Stimulated activated CD8-positive, alpha-beta memory T cell treated with anti-CD3 and anti-CD28 coated beads, Interleukin-15, amount 100 ng/mL, for 4 hours (primary cell): ENCODE measurements at places on chromosomes 16 and 17.

- DNase-seq, result no peak
These were observed 112.6 kb downstream of the USP22 start for GRCh38 chr17:20930081-20930760.

- DNase-seq, result peak; percentile 8
These were observed 8.4 kb upstream of the SLC47A2 start for GRCh38 chr17:19724501-19725420.

GRCh38 chr17:219696-220095 is 38.2 kb upstream of the DOC2B start:
- DNase-seq, result no peak

- no peak for DNase-seq
These were observed at the start of gene CDH8 for GRCh38 chr16:62036101-62036801. TSS of gene CDH8 (minus strand) at chr16:62036438. CDS start at chr16:62021403, 15,035 bp downstream.

GRCh38 chr16:63921737-63922295 is 1200.0 kb downstream of the CDH11 start:
- no peak for DNase-seq

GRCh38 chr17:80212962-80213642 is 7.0 kb downstream of the SGSH start:
- no peak for DNase-seq

DNA sequence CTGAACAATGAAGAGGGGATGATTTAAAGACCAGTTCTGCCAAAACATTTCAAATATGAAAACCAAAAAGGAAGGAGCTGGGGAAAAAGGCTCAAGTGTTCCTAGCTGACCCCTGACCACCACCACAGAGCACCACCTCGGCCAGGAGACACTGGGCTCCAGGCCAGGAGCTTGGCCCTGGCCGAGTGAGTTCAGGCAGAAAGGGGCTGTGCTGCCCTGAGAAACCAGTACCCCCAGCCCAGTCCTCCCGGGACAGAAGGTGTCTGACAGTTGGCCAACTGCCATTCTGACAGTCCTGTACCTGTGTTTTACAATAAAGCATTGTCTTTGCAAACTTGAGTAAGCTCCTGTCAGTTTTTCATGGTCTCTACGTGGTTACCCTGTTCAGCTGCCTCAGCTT is 98.2 kb downstream of the VPS53 start:
- no peak for DNase-seq

- no peak for DNase-seq
These were observed 44.9 kb downstream of the CDRT4 start for GRCh38 chr17:15422392-15422965.

GRCh38 chr16:9125658-9126505 is 34.4 kb downstream of the HAPSTR1 start:
- DNase-seq, result no peak

- DNase-seq, result no peak
These were observed 165.8 kb downstream of the CHD9 start for GRCh38 chr16:53220585-53220984.

- DNase-seq, result no peak
These were observed 101.2 kb downstream of the SALL1 start for GRCh38 chr16:51049678-51050376.

GRCh38 chr17:19248928-19249574 is 11.9 kb downstream of the EPN2 start:
- DNase-seq, result no peak

DNA sequence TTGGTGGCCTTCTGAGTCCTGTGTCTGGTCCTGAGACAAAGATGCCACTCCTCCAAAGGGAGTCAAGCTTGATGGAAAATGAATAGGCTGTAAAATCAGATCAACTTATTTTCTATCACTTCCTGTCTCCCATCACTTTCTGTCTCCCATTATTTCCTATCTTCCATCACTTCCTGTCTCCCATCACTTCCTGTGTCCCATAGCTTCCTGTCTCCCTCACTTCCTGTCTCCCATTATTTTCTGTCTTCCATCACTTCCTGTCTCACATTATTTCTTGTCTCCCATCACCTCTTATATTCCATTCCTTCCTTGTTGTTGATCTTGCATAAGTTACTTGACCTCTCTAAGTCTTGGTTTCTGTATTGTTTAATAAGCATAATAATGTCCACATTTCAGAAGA is 418.5 kb upstream of the EEF2KMT start:
- DNase-seq, result no peak

GRCh38 chr16:14186007-14186794 is 115.1 kb downstream of the MRTFB start:
- no peak for DNase-seq

- no peak for DNase-seq
These were observed 317.3 kb downstream of the FOXL1 start for GRCh38 chr16:86895606-86896005.

GRCh38 chr16:86371083-86371803 is 139.1 kb upstream of the FOXF1 start:
- no peak for DNase-seq

- peak; percentile 9 for DNase-seq
These were observed 67.1 kb downstream of the CLEC18A start for GRCh38 chr16:70018254-70018653.

GRCh38 chr16:63283721-63284120 is 1247.5 kb upstream of the CDH8 start:
- DNase-seq, result no peak

DNA sequence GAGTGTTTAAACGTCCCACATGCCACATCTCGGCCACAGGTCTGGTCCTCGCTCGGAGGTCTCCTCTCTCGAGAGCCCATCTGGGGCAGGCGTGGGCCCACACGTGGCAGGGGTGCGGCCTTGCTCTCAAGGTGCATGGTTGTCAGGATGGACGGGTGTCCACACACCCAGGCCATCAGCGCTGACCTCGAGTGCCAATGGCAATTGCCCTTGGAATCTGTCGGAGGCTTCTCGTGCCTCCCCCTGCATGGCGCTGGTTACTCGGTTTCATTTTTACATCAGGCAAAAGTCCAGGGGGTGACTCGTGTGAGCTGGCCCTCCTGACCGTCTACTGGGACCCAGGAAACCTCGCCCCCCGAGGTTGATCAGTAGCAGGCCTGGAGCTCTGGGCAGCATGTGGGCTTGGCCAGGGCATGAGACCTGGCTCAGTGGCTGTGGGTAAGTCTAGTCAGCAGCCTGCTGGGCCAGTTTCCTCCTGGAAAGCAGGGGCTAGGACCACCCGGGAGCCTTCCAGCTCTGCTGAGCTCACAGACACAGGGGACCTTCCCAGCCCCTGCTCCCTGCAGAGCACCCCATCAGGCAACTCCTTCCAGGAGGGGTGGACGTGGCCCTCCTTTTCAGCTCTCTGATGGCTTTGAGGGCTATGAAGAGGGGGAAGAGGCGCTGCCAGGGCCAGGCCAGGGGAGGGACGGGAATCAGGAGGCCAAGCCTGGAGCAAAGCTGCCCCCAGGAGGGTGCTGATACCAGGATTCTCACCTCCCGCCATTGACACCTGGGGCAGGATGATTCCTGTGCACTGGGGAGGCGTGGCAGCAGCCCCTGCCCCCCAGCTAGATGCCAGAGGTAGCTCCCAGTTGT is 3.7 kb upstream of the ZNF469 start:
- no peak for DNase-seq

GRCh38 chr17:81635431-81635830 is 1.5 kb downstream of the NPLOC4 start:
- DNase-seq, result no peak

DNA sequence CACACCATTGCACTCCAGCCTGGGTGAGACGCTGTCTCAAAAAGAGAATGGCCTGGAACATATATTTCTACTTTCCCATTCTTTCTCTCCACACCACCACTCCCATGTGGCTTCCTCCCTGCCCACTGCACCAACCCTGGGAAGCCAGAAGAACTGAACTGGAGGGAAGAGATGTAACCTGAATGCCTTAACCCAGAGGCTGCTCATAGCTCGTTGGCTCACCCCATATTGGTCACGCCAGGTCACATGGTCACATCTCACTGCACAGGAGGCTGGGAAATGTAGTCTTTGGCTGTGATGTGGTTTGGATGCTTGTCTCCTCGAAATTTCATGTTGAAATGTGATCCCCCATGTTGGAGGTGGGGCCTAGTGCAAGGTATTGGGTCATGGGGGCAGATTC is 5.9 kb upstream of the DNAH17 start:
- no peak for DNase-seq

- DNase-seq, result no peak
These were observed 67.4 kb downstream of the MYH13 start for GRCh38 chr17:10305398-10305797.

GRCh38 chr16:4693956-4694641 is 737 bp downstream of the NUDT16L1 start:
- DNase-seq, result no peak

- DNase-seq, result no peak
These were observed 285.4 kb downstream of the SHISA9 start for GRCh38 chr16:13186813-13187212.

- DNase-seq, result no peak
These were observed 2275.5 kb downstream of the TP53TG3F start for GRCh38 chr16:35734728-35735402.

- DNase-seq, result no peak
These were observed 57.3 kb downstream of the B9D1 start for GRCh38 chr17:19305256-19305655.

GRCh38 chr17:7079581-7080455 is at the start of gene CLEC10A:
TSS of gene CLEC10A (minus strand) at chr17:7080251. CDS start at chr17:7078812, 1,439 bp downstream.
- no peak for DNase-seq

- DNase-seq, result no peak
These were observed 6.1 kb downstream of the DRG2 start for GRCh38 chr17:18093616-18094408.

DNA sequence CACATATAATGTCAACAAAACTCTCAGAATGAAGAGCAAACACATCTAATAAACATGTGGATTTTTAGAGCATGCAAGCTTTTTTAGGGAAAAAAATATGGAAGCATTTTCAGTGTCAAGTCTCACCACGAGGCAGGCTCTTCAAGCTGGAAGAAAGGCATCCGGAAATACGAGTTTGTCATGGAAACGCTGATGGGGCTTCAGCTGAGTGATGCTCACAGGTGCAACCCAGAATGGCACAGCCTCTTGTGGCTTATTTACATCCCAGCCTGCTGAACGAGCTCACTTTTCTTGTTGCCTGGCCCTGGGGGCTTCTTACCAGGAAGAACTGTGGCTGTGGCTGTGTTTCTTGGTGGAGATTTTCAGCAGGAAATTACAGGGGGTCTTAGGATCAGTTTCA is 24.1 kb upstream of the DYNLL2 start:
- DNase-seq, result no peak

GRCh38 chr17:22278302-22279275 is 586.3 kb downstream of the KCNJ18 start:
- DNase-seq, result no peak

- no peak for DNase-seq
These were observed 13.5 kb downstream of the ELAC2 start for GRCh38 chr17:13004336-13004735.

DNA sequence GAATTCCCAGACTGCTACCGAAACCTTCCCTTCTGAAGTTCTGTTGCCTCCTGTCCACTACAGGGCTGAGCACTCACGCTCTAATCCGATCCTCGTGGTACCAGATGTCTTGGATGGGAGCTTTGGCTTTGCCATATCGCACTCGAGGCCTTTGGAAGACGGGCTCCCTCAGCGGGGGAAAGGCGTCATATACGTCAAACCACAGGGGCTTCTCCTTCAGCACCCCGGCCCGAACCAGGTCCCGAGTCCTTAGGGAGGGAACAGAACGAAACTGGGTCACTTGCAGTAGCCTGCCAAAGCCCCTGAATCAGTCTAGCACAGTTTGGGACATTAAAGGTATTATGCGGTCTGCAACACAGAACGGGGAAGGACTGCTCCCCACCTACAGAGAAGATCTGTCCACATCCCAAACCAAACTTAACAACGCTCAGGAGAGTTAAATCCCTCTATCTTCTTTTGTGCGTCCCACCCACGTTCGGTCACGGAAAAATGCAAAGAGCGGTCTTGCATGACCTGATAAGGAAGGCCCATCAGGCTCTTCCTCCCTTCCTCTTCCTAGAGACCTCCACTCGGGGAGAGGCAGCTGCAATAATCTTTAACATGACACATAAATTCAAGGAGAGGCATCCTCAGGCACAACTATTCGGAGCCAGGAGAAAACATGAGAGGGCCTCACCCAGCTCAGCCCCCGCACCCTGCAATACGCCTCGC is 526 bp downstream of the MRPS23 start:
- DNase-seq, result no peak

DNA sequence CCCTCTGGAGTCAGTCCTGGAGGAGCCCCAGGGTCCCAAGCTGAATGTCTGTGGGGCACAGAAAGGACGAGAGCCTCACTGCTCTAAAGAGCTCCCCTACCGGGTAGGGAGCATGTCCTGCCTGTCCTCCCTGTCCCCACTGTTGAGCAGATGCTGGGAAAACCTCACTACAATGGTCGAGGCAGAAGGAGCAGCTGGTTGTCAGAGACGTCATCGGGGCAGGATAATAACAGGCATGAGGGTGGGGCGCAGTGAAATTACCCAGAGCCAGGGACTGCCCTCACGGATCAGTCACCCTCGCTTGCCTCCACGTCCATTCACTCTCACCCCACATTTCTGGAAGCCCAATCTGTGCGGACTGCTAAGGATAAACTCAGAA is 538 bp downstream of the TM4SF5 start:
- DNase-seq, result no peak

GRCh38 chr16:4945560-4946502 is 8.9 kb upstream of the PPL start:
- DNase-seq, result no peak

DNA sequence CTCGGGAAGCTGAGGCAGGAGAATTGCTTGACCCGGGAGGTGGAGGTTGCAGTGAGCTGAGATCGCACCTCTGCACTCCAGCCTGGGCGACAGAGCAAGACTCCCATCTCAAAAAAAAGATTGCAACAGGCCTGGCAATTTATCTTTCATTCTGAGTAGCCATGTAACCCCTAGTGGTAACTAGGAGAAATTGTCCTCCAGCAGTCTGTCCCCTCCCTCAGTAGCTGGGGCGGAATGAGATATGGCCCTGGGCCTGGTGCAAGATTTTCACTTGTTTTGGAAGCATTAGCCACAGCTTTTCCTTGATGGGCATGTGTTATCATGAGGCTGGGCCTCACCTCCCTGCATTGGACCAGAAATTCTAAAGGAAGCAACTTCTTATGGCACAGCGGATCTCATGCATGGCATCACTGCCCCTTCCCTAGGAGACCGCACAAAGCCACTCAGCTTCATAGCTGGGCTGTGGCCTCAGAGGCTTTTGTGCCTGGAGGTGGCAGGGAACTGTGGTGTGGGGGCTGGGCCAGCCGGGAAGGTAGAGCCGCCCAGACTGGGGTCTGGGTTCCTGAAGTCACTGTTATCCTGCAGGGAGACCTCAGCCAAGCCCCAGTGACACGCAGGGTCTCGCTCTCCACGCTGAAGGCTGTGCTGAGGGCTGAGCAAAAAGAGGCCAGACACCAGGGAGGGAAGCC is 13.4 kb downstream of the NATD1 start:
- no peak for DNase-seq

- DNase-seq, result no peak
These were observed 9.1 kb downstream of the NEUROD2 start for GRCh38 chr17:39598630-39599003.
